Left lung (tissue), 14 donors: ENCODE measurements at places on chromosomes 1 and 21. TPM values are rescaled to one million over a fixed set of nuclear protein-coding genes. Genes with fewer than 3 reads are reported as not detected.

The NAXE gene
- total RNA-seq, result 77.6 TPM

- H3K4me1 ChIP-seq, result no peaks in the 10 kb centered on the region
- no peaks in the 10 kb centered on the region for H3K27me3 ChIP-seq
- no peak overlapping the region for H3K27ac ChIP-seq
- no peak for DNase-seq
- H3K4me3 ChIP-seq, result no peak overlapping the region
- H3K36me3 ChIP-seq, result no peaks in the 10 kb centered on the region
Measured at GRCh38 chr1:25042331-25043227, 112.5 kb upstream of the RUNX3 start.

The CFAP45 gene
- 1.1 TPM for total RNA-seq

DNA sequence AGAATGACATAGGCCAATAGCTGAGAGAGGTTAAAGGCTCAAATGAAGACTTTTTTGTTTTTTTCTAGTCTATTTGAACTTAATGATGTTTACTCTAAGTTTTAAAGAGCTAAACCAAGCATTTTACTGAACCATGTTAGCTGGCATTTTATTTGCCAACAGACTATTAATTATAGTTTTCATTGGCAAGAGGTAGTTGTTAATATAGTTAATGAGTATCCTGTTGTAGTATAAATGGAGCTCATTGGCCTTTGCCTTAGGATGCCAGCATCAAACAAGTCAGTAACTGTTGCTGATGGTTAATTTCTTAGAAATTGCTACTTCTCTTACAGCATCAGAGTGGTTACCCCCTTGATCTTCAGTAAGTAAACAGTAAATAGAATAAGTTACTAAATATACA lies 339.0 kb upstream of the B3GALT2 start:
- no peak overlapping the region for H3K27ac ChIP-seq
- H3K4me1 ChIP-seq, result no peaks in the 10 kb centered on the region
- no peak for DNase-seq
- no peak overlapping the region for H3K4me3 ChIP-seq
